ENCODE measurements at places on chromosomes 11 and 22.
A peak's percentile ranks its signal among the peaks of the same experiment; 100 is the strongest.

DNA sequence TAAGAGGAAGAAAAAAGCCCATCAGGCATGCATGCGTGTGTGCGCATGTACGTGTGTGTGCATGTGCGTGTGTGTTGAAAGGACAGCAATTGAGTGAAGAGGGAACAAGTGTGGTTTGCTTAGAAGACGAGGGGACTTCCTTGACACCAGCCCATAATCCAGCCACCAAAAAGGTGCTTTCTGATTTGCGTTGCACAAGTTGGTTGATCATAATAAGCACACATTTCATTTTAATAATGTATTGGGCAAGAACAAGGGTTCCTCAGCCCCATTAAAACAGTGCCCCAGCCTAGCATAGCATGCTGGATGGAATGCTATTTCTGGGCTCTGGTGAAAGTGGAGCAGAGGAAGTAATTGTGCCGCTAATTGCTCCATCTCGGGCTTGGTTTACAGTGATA is 493.2 kb downstream of the MIAT start:
- no peak for DNase-seq

DNA sequence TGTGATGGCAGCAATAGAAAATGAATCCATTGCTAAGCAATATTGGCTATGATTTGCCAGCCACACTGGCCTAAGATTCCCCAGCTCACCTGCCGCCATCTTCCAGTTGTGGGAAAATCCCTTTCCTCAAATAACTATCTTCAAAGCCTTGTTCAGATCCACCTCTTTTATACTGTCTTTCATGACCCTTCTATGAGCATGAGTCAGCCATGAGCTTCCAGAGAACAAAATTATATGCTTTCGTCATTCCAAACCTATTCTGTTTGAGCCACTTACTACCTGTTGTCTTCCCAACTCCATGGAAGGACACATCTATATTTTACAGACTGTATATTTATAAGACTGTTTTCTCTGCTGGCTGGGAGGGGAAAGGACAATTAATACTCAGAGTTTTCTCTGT is 25.0 kb upstream of the PRSS23 start:
- DNase-seq, result no peak

- peak; percentile 90 for DNase-seq
Observed at GRCh38 chr22:31970490-31971444, 26.4 kb downstream of the YWHAH start.

GRCh38 chr11:94131047-94131717 is 2.5 kb downstream of the PANX1 start:
- DNase-seq, result no peak

- no peak for DNase-seq
Observed at GRCh38 chr11:83711106-83711527, 424.9 kb upstream of the CCDC90B start.

GRCh38 chr22:36577019-36577418 is 48.1 kb upstream of the EIF3D start:
- DNase-seq, result no peak

DNA sequence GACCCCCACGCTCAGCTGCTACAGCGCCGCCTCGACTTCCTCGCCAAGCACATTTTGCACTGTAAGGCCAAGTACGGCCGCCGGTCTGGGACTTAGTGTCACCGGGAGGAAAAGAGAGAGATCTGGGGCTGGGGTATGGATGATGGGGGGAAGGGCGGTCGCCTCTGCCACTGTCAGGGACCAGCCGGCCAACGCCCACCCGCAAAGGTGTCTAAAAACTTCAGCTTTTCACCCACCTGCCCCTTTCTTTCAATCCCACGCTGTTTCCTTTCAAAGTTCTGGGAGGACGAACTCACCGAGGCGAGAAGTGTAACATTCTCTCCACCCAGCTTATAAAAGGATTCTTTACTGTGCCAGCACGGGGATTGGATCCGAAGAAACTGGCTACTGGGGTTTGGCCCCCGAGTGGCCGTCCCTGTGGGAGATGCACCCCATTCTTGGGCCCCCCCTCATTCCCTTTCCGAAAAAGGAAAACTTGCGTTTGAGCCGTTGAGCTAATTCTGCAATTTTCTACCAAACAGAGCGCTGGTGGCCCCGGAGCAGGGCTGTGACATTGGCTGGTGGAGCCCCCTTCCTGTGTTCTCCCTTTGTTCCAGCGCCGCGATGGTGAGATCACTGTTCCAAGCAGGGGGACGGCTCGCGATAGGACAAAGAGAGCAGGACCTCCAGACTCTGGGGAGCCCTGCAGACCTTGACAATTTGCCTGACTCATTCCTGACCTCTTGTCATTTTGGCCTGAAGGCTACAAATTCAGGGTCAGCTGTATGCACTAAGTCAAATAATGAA is 1.8 kb downstream of the FJX1 start:
- peak; percentile 35 for DNase-seq

DNA sequence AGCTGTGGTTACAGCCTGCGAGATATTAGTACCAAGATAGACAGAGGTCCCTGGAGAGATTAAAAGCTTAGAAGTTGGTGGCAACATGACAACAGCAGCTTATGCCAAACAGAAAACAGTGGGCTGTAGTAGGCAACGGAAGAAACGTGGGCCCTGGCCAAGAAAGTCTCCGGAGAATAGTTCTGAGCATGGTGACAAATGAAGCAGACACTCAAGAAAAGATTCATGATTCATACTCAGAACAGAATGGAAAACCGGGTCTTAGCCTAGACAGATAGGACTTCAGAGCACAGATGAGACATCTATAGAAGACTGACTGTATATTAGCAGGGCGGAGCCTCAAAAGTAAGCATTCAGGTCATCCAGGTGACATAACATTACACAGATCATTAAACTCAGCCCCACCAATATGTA is 727.4 kb downstream of the ETS1 start:
- DNase-seq, result no peak

DNA sequence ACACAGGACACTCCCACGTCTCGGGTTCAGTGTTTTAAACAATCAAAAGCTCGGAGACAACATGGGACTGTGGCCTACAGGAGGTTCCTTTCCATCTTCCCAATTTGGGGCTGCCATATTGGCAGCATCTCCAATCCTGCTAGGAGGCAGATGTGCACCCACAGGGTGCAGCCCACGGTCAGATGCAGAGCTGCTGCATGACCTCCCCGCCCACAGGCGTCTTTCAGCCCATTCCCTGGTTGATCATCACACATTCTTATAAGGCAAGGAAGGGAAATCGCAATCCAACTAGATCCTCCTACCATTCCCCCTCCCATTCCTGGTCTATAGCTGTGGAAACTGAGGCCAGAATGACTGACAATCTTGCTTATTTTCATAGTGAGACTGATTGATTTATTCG is 121.4 kb downstream of the MICAL3 start:
- DNase-seq, result no peak

- DNase-seq, result no peak
Observed at GRCh38 chr11:113614097-113614496, 92.0 kb downstream of the TMPRSS5 start.
